ENCODE measurements at places on chromosomes 12 and 14.

GRCh38 chr12:42490261-42490842 lies 99.2 kb downstream of the PRICKLE1 start:
- no peak for DNase-seq

DNA sequence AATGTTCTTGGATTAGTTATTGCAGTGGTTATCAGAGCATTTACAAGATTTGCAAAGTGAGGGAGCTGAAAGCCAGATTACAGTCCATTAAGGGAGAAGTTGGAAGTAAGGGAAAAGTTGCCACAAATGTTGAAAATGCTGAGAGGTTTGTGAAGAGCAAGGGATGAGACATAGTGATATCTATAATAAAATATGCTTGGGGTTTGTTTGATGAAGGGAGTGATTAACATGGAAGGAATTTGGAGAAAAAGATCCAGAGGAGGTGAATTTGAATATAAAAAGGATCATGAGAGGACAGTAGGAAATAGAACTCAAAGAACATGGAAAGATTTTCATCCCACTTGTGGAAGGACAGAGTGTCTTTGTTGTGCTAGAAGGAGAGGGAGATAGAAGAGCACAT lies 19.3 kb upstream of the CCER1 start:
- no peak for DNase-seq

- DNase-seq, result no peak
Measured at GRCh38 chr14:96235426-96235825, 20.6 kb upstream of the BDKRB1 start.

DNA sequence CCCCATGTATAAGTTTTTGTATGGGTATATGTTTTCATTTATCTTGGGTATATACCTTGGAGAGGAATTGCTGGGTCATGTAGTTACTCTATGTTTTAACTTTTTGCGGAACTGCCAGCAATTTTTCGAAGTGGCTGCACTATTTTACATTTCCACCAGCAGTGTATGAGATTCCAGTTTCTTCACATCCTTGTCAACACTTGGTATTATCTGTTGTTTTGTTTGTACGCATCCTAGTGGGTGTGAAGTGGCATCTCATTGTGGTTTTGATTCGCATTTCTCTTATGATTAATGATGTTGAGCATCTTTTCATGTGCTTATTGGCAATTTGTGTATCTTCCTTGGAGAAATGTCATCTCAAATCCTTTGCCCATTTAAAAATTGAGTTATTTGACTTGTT lies 6.9 kb downstream of the ANKRD13A start:
- no peak for DNase-seq

- DNase-seq, result no peak
Measured at GRCh38 chr14:52402812-52403526, 88.9 kb downstream of the PTGER2 start.

GRCh38 chr12:13727707-13728195 lies 253.7 kb downstream of the GRIN2B start:
- no peak for DNase-seq

DNA sequence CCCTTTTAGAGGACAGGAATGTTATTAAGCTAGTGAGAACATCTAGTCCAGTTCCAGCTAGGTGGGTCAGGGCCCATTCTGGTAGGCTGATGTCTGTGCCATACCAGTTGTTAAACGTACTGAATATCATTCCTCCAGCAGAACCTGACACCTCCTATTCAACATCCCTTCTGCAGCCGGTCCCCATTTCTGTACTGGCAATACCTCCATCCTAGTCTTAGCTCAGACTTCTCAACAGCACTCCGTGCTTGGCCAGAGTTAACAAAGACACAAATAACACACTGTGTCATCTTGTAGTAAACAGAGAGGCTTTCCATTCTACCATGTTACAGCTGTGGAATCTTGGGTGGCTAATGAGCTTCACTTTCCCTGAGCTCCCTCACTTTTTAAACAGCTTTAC lies 94.3 kb upstream of the PDE3A start:
- no peak for DNase-seq

DNA sequence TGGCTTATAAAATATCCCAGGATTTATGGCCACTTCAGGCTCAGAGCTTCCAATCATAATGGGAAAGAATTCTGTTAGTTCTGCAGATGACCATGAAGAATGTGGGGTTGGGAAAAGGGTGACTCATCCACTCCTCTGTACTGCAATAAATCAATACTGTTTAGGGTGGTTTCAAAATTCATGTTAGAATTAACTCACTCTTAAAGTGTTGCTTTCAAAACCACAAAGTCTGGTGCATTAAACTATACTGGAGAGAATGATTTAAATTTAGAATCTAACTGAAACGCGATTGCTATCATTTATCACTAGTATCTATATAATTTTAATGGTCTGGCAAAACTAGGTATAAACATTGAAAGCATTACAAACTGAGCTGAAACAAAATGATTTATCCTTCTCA lies 798 bp downstream of the CCDC198 start:
- DNase-seq, result no peak

DNA sequence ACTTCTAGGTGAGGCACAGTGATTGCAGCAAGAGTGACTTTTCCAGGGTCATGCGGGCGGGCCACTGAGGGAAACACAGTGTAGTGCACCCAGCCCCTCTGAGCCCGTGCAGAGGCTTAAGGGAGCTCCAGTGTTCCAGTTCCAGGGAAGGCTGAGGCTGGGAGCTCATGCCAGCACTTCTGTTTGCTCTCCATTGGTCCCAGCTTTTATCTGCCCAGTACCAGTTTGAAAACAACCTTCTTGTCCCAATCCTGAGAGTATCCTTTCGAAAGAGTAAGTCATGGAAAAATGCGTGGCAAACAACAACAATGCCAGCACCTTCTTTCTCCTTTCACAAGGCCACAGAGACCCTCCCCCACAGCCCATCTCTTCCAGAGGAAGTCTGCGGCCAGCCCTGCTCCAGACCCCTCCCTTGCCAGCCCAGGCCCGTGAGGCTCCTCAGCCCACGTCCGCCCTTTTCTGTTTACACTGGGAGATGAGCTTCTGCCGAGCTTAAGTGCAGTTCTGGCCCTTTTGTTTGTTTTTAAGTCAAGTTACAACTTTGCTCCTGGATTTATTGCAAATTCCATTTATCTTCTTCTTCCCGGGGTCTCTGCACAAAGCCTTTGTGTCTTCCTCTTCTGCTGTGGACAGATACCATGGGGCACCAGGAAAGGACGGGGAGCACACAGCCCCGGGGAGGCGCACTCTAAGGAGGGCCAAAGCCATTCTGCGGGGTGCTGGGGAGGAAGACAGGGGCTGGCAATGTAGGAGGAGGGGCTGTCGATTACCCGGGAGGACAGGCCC lies 185.6 kb downstream of the ZFP36L1 start:
- DNase-seq, result no peak

DNA sequence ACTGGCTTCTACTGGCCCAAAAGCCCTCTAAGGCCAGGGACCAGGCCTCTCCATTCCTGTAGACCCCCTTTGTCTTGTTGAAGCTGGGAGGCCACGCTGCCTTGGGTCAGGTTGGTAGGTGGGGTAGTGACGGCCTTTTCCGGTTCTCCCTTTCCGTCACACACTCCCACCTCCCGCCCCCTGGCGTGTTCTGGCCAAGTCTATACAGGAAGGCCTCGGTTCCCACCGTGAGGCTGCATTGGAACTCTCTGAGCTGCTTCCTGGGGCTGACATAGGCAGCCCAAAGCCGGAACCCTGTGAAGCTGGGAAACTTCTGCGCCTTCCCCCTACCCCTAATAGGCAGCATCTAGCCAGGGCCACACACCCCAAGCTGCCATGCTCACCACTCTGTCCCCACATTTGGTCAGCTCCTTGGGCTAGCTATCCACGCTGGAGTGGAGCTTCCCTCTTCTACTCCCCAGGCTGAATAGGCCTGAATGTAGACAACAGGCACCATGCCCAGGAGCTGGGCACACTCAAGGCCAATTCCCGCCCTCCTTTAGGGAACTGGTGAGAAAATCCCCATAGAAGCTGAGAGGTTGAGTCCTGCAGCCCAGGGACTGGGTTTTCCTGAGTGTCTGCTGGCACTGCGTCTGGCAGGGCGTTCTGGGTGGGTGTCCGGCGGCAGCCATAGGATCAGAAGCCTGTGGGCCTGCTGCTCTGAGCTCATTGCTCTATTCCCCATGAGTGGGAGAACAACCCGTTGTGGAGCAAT lies 35.7 kb downstream of the RIN3 start:
- no peak for DNase-seq
